HepG2 (cell line): ENCODE measurements at places on chromosomes 4 and X. TPM values are rescaled to one million over a fixed set of nuclear protein-coding genes. Genes with fewer than 3 reads are reported as not detected.

DNA sequence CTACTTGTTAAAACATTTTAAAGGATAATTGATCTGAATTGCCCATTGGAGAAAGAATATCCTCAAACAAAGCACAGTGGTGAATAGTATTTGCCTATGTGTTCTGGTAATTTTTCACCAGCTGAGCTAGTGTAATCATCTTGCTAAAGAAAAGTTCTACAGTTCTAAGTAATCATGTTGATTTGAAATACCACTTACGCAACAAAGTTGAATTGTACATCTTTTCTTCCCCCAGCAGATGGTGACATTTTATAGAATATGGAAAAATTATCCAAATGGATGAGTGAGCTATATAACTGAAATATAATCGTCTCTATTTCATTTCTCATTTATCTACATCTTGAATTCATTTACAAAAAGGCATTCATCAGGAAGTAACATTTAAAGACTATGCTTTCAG, 9.7 kb upstream of the ZNF674 start:
- H3K36me3 ChIP-seq, result no peaks in the 10 kb centered on the region
- no peaks in the 10 kb centered on the region for H3K4me1 ChIP-seq
- H3K27ac ChIP-seq, result no peak overlapping the region
- H3K27me3 ChIP-seq, result no peaks in the 10 kb centered on the region
- H3K4me3 ChIP-seq, result no peak overlapping the region

DNA sequence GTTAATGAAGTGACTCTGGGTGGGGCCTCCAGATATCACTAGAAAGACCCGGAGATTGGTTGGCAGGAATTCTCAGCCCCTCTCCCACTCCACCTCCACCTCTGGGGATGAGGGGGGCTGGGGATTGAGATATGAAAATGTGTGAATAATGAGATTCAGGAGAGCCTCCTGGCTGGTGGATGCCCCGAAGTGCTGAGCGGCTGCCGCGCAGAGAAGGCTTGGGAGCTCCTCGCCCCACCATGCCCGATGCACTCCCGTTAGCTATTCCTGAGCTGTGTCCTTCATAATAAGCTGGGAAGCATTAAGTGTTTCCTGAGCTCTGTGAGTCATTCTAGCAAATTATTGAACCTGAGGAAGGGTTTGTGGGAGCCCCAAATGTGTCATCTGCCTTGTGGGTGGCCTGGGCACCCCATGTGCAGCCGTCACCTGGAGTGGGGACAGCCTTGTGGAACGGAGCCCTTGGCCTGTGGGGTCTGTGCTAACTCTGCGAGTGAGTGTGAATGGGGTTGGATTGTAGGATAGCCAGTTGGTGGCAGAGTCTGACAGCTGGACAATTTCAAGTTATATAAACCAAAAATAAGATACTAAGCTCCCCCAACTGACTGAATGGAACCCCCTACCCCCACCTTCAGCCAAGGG, 4.4 kb upstream of the MAEA start:
- H3K27ac ChIP-seq, result no peak overlapping the region
- no peaks in the 10 kb centered on the region for H3K27me3 ChIP-seq
- no peaks in the 10 kb centered on the region for H3K36me3 ChIP-seq

Gene TMEM187
- total RNA-seq, result 1.7 and 2.2 TPM in 2 replicates

Gene TSPAN6
- 78.4 and 133 TPM in 2 replicates for total RNA-seq

- H3K36me3 ChIP-seq, result no peaks in the 10 kb centered on the region
- DNase-seq, result no peak
- H3K27ac ChIP-seq, result no peak overlapping the region
- peaks cover 7% of the 10 kb centered on the region; the same call in 1 of the 2 replicates for H3K4me1 ChIP-seq
Observed at GRCh38 chrX:10574663-10575062, 45.7 kb downstream of the MID1 start.

- no peaks in the 10 kb centered on the region for H3K36me3 ChIP-seq
- no peak overlapping the region for H3K4me3 ChIP-seq
- H3K27ac ChIP-seq, result no peak overlapping the region
- H3K4me1 ChIP-seq, result no peaks in the 10 kb centered on the region
Observed at GRCh38 chr4:76748649-76749048, 149.3 kb downstream of the SOWAHB start.

DNA sequence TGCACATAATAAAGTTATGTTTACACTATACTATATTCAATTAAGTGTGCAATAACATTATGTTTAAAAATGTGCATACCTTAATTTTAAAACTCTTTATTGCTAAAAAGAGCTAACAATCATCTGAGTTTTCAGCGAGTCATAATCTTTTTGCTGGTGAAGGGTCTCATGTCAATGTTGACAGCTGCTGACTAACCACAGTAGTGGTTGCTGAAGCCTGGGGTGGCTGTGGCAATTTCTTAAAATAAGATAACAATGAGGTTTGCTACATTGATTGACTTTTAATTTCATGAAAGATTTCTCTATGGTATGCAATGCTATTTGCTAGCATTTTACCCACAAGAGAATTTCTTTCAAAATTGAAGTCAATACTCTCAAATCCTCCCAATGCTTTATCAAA, 58.6 kb downstream of the C4orf46 start:
- no peaks in the 10 kb centered on the region for H3K4me1 ChIP-seq
- DNase-seq, result no peak
- no peak overlapping the region for H3K27ac ChIP-seq
- no peaks in the 10 kb centered on the region for H3K36me3 ChIP-seq
- no peak overlapping the region for H3K4me3 ChIP-seq

DNA sequence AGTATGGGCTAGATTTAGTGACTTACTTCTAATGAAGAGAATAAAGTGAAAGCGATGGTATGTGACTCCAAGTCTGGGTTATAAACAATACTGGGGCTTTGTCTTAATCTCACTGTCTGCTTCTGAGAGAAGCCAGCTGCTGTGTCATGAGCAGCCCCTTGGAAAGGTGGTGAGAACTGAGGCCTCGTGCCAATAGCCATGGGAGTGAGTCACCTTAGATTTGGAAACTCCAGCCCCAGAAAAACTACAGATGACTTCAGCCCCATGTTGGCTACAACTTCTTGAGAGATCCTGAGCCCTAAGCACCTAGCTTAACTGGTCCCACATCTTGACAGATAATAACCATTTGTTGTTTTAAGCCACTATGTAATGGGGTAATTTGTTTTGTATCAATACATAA, 77.6 kb downstream of the CWH43 start:
- H3K4me3 ChIP-seq, result no peak overlapping the region
- no peaks in the 10 kb centered on the region for H3K36me3 ChIP-seq
- H3K27ac ChIP-seq, result no peak overlapping the region
- H3K4me1 ChIP-seq, result no peaks in the 10 kb centered on the region

DNA sequence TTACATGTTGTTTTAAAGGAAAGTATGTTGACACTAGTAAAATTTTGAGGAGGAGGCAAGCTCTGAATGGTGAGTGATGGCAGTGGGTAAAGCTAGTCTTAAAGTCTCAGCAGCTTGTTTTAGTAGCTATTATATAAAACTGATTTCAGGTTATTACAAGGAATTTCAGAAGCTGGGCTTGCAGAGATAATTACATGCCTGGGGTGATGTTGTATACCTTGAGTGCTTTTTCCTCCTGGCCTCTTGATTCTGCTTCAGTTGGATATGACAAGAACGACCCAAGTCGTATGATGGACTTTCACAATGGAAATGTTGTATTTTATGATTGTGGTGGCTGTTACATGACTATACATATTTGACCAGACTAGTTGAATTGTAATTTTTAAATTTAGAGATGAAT, 175.5 kb upstream of the ADGRL3 start:
- no peaks in the 10 kb centered on the region for H3K27me3 ChIP-seq
- H3K4me1 ChIP-seq, result no peaks in the 10 kb centered on the region
- no peak for DNase-seq
- no peak overlapping the region for H3K4me3 ChIP-seq
- H3K27ac ChIP-seq, result no peak overlapping the region
- no peaks in the 10 kb centered on the region for H3K36me3 ChIP-seq

DNA sequence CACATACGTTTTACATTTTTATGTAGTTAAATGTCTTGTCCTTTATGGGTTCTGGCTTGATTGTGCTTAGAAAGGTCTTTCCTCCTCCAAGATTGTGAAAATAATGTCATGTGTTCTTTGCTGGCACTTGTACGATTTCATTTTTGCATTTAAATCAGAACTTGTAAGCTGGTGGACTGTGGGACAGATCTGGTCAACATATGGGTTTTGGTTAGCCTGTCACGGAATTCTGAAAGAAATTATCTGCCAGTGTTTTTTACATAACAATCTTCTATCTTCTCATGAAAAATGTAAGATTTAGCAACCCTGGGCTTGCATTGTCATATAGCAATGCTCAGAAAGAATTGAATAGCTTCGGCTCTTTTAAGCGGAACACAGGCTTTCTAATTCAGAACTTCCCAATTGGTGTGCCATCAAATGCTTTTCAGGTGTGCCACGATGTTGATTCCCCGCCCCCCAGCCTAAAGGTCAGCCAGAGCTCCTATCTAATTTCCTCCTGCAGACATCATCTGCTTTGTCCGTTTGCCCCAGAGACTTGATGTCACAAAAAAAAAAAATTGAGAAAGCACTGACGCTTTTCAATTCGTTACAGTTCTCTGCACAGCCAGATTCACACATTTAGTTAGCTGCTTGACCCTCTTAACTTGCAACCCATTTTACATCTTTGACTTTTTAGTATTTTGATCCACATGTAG, 16.2 kb downstream of the AFF1 start:
- H3K4me1 ChIP-seq, result peaks cover 21% of the 10 kb centered on the region
- peaks cover 1% of the 10 kb centered on the region for H3K36me3 ChIP-seq
- no peaks in the 10 kb centered on the region for H3K27me3 ChIP-seq
- DNase-seq, result no peak

GRCh38 chrX:155246748-155247147, 17.5 kb downstream of the RAB39B start:
- no peak for DNase-seq
- no peaks in the 10 kb centered on the region for H3K27me3 ChIP-seq
- H3K36me3 ChIP-seq, result no peaks in the 10 kb centered on the region
- no peaks in the 10 kb centered on the region for H3K4me1 ChIP-seq
- H3K4me3 ChIP-seq, result no peak overlapping the region
- H3K27ac ChIP-seq, result no peak overlapping the region

GRCh38 chr4:105350859-105351490, 122.9 kb downstream of the PPA2 start:
- no peak for DNase-seq
- H3K27ac ChIP-seq, result no peak overlapping the region
- no peaks in the 10 kb centered on the region for H3K27me3 ChIP-seq
- no peak overlapping the region for H3K4me3 ChIP-seq
- H3K36me3 ChIP-seq, result no peaks in the 10 kb centered on the region

GRCh38 chr4:152565333-152565732, 29.4 kb upstream of the FBXW7 start:
- DNase-seq, result no peak
- H3K27me3 ChIP-seq, result peaks cover 3% of the 10 kb centered on the region; the same call in 1 of the 2 replicates
- H3K4me3 ChIP-seq, result no peak overlapping the region
- H3K36me3 ChIP-seq, result no peaks in the 10 kb centered on the region
- no peak overlapping the region for H3K27ac ChIP-seq

- no peaks in the 10 kb centered on the region for H3K36me3 ChIP-seq
- H3K27ac ChIP-seq, result no peak overlapping the region
- DNase-seq, result peak; percentile 63
- H3K27me3 ChIP-seq, result no peaks in the 10 kb centered on the region
- H3K4me3 ChIP-seq, result no peak overlapping the region
- peaks cover 54% of the 10 kb centered on the region for H3K4me1 ChIP-seq
Observed at GRCh38 chrX:19070555-19070994, 51.7 kb downstream of the ADGRG2 start.

DNA sequence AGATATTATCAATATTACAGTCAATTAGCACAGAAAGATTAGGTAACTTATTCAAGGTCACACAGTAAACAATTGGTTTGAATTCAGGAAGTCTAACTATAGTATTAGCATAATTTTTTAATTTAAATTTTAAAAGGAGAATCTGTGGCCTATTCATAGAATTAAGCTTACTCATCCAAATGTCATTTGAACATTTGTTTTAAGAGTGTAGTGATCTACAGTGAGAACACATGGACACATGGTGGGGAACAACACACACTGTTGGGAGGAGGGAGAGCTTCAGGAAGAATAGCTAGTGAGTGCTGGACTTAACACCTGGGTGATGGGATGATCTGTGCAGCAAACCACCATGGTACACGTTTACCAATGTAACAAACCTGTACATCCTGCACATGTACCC, 48.3 kb downstream of the MEPE start:
- DNase-seq, result no peak
- H3K27ac ChIP-seq, result no peak overlapping the region
- no peak overlapping the region for H3K4me3 ChIP-seq
- H3K36me3 ChIP-seq, result no peaks in the 10 kb centered on the region
- no peaks in the 10 kb centered on the region for H3K27me3 ChIP-seq
- H3K4me1 ChIP-seq, result peaks cover 14% of the 10 kb centered on the region

DNA sequence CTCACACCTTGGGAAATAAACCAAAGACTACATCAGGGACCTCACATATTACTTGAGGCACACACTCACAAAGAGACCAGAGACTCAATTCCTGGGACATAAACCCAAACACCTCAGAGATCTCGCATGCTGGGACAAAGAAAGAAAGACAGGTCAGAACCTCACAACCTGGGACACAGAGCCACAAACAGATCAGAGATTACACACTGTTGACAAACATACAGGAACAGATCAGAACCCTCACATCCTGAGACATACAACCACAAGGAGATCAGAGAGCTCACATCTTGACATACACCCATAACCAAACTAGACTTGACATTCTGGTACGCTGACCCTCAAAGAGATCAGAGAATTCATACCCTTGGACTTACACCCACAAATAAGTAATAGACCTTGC, 17.3 kb downstream of the SUV39H1 start:
- peak overlapping the region; percentile 100 for H3K27ac ChIP-seq
- H3K27me3 ChIP-seq, result no peaks in the 10 kb centered on the region
- no peak overlapping the region for H3K4me3 ChIP-seq
- DNase-seq, result no peak
- H3K36me3 ChIP-seq, result no peaks in the 10 kb centered on the region
- peaks cover 76% of the 10 kb centered on the region for H3K4me1 ChIP-seq

DNA sequence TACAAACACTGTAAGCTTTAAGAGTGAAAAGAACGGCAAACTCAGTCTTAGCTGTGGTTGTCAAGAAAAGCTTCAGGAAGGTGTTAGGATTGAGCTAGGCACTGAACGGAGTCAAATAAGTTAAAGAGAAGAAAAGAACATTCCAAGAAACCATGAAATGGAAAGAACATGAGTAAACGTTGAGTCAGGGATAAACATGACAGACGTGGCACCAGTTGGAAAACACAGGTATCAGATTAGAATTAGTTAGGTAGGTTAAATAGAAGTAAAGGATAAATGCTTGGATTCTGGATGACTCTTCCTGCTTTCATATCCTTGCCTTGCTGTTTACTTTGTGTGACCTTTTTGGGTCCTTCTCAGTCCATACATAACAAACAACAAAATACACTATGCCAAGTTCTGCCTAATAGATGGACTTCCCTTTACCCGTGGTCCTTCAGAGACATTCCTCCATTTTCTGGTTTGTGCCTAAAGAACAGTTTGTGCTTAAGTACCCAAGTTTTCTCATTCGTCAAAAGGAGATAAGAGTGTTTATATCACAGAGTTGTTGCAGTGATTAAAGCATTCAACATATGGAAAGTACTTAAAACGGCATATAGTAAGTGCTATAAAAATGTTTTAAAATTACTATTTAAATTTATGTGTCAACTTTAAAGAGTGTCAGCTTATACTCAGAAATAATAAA, 446.9 kb downstream of the TMA16 start:
- no peaks in the 10 kb centered on the region for H3K4me1 ChIP-seq
- H3K27me3 ChIP-seq, result no peaks in the 10 kb centered on the region
- H3K36me3 ChIP-seq, result no peaks in the 10 kb centered on the region
- H3K27ac ChIP-seq, result no peak overlapping the region
- H3K4me3 ChIP-seq, result no peak overlapping the region
